ENCODE measurements at places on chromosomes 7 and 10. TPM values are rescaled to one million over a fixed set of nuclear protein-coding genes. Genes with fewer than 3 reads are reported as not detected.

The OPTN gene
- total RNA-seq: 166 TPM

The ATP5F1C gene
- 283 TPM for total RNA-seq

The IFIT5 gene
- 32.1 TPM for total RNA-seq

The BEND7 gene
- total RNA-seq: not detected

The CLCN1 gene
- total RNA-seq: 0.07 TPM

The LIPJ gene
- total RNA-seq: not detected

The TMEM26 gene
- total RNA-seq: not detected

The TCAF2 gene
- total RNA-seq: 28.7 TPM

The AFAP1L2 gene
- total RNA-seq: 3.4 TPM

The OR2A1 gene
- total RNA-seq: not detected

The ABCA13 gene
- total RNA-seq: 0.05 TPM

The FAM241B gene
- 10.0 TPM for total RNA-seq

The CYP2C18 gene
- total RNA-seq: not detected

The DNA2 gene
- total RNA-seq: 36.3 TPM

The IL15RA gene
- 31.2 TPM for total RNA-seq

The TMEM196 gene
- total RNA-seq: not detected

The MMRN2 gene
- total RNA-seq: not detected

The GDF2 gene
- total RNA-seq: not detected

The NKX1-2 gene
- total RNA-seq: not detected

The LRIT1 gene
- not detected for total RNA-seq

The IL6 gene
- 1.2 TPM for total RNA-seq

The EN2 gene
- not detected for total RNA-seq

The EPHA1 gene
- 0.66 TPM for total RNA-seq

The FAM13C gene
- not detected for total RNA-seq

The TBC1D12 gene
- total RNA-seq: 0.29 TPM

The HEPACAM2 gene
- total RNA-seq: not detected

The CDHR3 gene
- 3.1 TPM for total RNA-seq
